ENCODE measurements at places on chromosomes 12 and 14. TPM values are rescaled to one million over a fixed set of nuclear protein-coding genes. Genes with fewer than 3 reads are reported as not detected.
A peak's percentile ranks its signal among the peaks of the same experiment; 100 is the strongest.

DNA sequence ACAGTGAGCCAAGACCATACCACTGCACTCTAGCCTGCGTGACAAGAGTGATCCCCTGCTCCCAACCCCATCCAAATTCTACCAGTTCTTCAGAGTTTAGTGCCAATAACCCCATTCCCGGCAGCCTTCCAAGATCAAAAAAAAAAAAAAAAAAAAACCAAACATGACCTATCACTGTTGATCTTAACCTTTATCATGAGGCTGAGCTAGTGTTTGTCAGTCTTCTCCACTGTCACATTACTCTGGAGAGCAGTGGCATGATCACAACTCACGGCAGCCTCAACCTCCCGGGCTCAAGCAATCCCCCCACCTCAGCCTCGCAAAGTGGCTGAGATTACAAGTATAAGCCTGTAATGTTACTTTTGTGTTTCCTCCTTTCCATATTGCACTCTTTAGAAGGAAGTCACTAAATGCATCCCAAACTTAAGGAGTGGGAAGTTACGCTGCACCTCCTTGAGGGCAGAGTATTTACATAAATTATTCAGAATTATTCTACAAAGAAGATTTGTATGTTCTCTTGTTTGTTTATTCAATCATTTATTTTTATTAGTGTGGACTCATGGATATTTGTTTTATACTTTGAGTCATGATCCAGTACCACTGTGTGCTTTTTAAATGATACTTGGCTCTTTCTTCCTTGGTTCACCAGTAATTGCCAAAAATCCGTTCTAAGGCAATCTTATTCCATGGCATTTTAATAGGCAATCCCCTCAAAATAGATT is 31.5 kb upstream of the FAM222A start:
- no peak for ATAC-seq

SEL1L gene
- 58.7 TPM for total RNA-seq

GRCh38 chr14:78232231-78233000 is 62.2 kb downstream of the NRXN3 start:
- ATAC-seq, result no peak

DNA sequence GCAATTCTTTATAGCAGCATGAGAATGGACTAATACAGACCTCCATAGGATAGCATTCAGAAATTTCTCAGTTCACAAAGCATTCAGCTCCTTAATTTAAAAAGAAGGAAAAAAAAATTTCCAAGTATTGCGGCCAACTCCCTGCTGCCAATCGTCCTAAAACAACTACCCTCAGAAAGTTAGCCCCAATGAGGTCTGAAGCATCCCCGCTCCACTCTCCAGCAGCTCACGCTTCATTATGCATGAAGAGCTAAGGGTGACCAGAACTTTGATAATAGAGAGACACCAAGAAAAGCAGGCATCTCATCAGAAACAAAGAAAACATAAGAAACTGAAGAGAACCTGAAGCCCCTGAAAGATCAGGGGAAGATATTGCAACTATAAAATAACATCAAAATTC is 172.8 kb upstream of the NUDT4 start:
- ATAC-seq, result no peak

INHBE gene
- not detected for total RNA-seq

- ATAC-seq, result no peak
These were observed at the start of gene TMEM30B for GRCh38 chr14:61281186-61281947. Gene TMEM30B, minus strand, starts transcription at chr14:61281338. Its CDS starts 191 bp downstream, at chr14:61281147.

FOXN4 gene
- not detected for total RNA-seq

SLC4A8 gene
- 2.2 TPM for total RNA-seq

FAM222A gene
- 0.63 TPM for total RNA-seq

DNA sequence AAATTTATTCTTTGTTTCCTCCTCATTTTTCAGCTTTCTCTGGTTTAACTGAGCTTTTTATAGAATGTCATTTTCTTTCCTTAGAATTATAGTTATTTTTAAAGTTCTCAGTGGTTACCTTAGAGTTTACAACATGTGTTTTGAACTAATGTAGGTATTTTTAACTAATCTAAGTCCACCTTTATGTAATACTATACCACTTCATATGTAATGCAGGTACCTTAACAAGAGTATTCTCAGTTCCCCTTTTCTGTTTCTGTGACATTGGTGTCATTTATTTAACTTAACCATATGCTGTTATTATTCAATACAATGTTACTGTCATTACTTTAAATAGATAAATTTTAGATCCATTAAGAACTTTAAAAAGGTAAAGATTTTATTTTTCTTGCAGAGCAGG is 30.3 kb upstream of the KCNC2 start:
- no peak for ATAC-seq

GRCh38 chr12:54164387-54165145 is 24.2 kb downstream of the SMUG1 start:
- ATAC-seq, result no peak

GRCh38 chr12:42482041-42482747 is 107.4 kb downstream of the PRICKLE1 start:
- no peak for ATAC-seq

CLEC1A gene
- total RNA-seq, result not detected

GNG2 gene
- total RNA-seq, result 99.1 TPM

DNA sequence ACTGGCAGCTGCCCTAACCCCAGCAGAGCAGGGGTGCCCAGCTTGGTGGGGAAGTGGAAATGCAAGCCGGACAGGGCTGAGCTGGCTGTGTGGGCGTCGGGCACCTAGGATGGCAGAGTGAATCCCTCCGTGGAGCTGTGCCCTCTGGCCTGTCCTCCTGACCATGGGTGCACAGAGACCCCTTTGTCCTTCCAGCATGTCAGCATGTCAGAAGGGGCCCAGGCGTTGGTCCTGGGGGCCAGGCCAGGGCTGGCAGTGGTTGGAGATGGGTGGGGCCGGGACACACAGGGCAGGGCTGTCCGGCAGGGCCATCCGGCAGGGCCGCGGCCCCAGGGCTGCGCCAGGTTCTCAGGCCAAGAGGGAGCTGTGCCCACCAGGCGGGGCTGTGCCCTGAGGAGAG is 8.8 kb upstream of the TEX22 start:
- no peak for ATAC-seq

- no peak for ATAC-seq
These were observed 137.6 kb downstream of the TSPAN9 start for GRCh38 chr12:3214526-3215365.

PSEN1 gene
- total RNA-seq, result 33.8 TPM

GRCh38 chr12:83826112-83826511 is 1086.5 kb downstream of the SLC6A15 start:
- peak; percentile 54 for ATAC-seq

GRCh38 chr12:87930627-87931026 is 98.6 kb downstream of the C12orf50 start:
- no peak for ATAC-seq

DNA sequence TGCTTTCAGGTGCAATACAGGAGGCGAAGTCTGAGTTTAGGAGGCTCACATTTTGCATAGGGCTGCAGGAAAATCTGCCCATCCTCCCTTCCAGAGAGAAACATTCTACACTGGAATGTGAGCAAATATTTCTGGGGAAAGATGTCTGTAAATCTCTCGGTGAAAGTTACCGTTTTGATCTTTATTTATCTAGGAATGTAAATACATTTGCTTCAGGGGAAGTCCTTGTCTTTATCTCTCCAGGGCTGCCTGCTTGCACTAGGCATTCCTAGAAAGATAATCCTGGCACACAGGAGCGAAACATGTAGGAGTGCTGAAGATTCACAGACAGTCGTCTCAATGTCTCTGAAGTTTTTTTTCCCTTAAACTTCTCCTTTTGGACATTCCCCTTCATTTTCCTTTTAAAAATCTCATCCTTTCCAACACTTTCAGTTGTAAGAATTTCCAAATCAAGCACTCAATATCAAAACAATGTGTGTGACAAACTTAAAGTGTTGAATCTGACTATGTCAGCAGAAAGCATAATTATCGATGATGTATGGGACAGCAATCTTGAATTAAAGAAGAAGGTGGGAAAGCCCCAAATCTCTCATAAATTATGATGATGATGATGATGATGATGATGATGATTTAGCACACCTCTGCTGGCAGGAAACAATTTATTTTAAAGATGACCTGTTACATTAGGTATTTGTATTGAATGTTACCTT is 113.4 kb upstream of the RESF1 start:
- ATAC-seq, result no peak

- no peak for ATAC-seq
These were observed 190.0 kb upstream of the BMP4 start for GRCh38 chr14:54146601-54147000.

GLI1 gene
- 1.4 TPM for total RNA-seq

- ATAC-seq, result no peak
These were observed 10.9 kb downstream of the HIF1A start for GRCh38 chr14:61706096-61706690.

DNA sequence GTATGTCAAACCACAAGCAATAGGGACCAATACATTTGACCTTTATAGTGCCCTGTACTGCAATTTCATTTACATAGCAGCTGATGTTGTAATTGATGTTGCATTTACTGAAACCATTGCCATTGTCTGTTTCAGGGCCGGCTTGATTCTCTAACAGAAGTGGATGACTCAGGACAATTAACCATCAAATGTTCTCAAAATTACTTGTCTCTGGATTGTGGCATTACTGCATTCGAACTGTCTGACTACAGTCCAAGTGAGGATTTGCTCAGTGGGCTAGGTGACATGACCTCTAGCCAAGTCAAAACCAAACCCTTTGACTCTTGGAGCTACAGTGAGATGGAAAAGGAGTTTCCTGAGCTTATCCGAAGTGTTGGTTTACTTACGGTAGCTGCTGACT is 216.0 kb downstream of the AKAP6 start:
- ATAC-seq, result peak; percentile 23

BBOF1 gene
- 1.2 TPM for total RNA-seq

SRSF5 gene
- total RNA-seq, result 280 TPM

GPRC5D gene
- total RNA-seq, result not detected

DDX11 gene
- 149 TPM for total RNA-seq

RNASE1 gene
- total RNA-seq, result not detected

- peak; percentile 94 for ATAC-seq
These were observed at the start of gene KRR1 for GRCh38 chr12:75511116-75512048. Gene KRR1, minus strand, starts transcription at chr12:75511609. Its CDS starts 12 bp downstream, at chr12:75511597.

- ATAC-seq, result no peak
These were observed 51.2 kb upstream of the OXA1L start for GRCh38 chr14:22715186-22715812.

SERPINA1 gene
- total RNA-seq, result 160 TPM

Measured in activated T-helper 17 cell treated with anti-CD3 and anti-CD28 coated beads, Interleukin-2, amount 50 U/mL, for 72 hours (primary cell).